Suprapubic skin (tissue), 4 donors: ENCODE measurements at places on chromosomes 1 and 21. TPM values are rescaled to one million over a fixed set of nuclear protein-coding genes. Genes with fewer than 3 reads are reported as not detected.

SPRR2E gene
- 10.8 TPM for total RNA-seq

FAF1 gene
- 49.7 TPM for total RNA-seq

RXFP4 gene
- not detected for total RNA-seq

TARS2 gene
- 29.1 TPM for total RNA-seq
